ENCODE measurements at places on chromosomes 16 and 17. TPM values are rescaled to one million over a fixed set of nuclear protein-coding genes. Genes with fewer than 3 reads are reported as not detected.

Gene CCDC144A
- 5.3 TPM for total RNA-seq

GRCh38 chr16:31451681-31452351 is 7.5 kb upstream of the ARMC5 start:
- DNase-seq: no peak

Gene CES3
- total RNA-seq: 6.1 TPM

DNA sequence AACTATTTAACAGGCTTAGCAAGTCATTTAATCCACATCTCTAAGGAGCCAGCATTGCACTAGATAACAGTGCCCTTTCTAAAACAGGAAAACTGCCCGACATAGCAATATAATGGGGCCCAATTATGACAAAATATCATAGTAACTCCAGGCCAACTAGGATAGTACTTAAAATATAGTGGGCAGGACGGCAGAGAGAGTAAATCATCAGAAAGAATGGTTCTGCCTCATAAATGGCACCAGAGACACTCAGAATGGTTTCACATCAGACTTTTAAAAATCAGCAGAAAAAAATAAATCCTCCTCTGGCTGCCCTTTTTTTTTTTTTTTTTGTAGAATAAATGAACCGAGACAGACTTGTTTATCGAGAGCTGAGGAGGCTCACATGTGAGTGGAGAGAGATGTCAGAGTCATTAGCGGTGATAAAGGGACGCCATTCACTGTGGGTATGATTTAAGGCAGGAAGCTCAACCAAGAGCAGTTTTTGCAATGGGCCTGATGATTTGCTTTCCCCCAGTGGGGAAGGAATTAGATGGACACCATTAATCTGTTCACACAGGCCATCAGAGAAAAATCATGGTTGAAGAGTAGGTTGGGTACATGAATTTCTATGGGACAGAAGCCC is 62.6 kb downstream of the CPPED1 start:
- no peak for DNase-seq

GRCh38 chr16:81221731-81222130 is 16.8 kb upstream of the BCO1 start:
- DNase-seq: no peak

GRCh38 chr16:101586-101985 is 23.6 kb downstream of the MPG start:
- no peak for DNase-seq

Gene APOH
- not detected for total RNA-seq

- no peak for DNase-seq
These were observed 61.2 kb downstream of the TMEM186 start for GRCh38 chr16:8736123-8736668.

Gene MOSMO
- total RNA-seq: 13.0 TPM

GRCh38 chr16:62386411-62386810 is 350.2 kb upstream of the CDH8 start:
- no peak for DNase-seq

Gene GJD3
- total RNA-seq: not detected

DNA sequence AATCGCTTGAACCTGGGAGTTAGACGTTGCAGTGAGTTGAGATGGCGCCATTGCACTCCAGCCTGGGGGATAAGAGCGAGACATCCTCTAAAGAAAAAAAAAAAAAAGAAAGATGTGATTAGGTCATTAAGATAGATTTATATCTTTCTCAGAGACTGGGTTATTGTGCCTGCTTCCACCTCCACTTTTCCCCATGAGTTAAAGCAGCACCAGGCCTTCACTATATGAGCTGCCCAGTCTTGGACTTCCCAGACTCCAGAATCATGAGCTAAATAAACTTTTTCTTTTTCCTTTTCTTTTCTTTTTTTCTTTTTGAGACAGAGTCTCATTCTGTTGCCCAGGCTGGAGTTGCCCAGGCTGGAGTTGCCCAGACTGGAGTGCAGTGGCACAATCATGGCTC is 19.4 kb upstream of the CDH1 start:
- no peak for DNase-seq

Measured in activated CD4-positive, alpha-beta memory T cell treated with anti-CD3 and anti-CD28 coated beads, Interleukin-2, amount 10 ng/mL, durations not matched to agents 7 days and 5 days (primary cell).